NCI-H345 (cell line): ENCODE measurements at places on chromosomes 2 and 18.
A peak's percentile ranks its signal among the peaks of the same experiment; 100 is the strongest.

DNA sequence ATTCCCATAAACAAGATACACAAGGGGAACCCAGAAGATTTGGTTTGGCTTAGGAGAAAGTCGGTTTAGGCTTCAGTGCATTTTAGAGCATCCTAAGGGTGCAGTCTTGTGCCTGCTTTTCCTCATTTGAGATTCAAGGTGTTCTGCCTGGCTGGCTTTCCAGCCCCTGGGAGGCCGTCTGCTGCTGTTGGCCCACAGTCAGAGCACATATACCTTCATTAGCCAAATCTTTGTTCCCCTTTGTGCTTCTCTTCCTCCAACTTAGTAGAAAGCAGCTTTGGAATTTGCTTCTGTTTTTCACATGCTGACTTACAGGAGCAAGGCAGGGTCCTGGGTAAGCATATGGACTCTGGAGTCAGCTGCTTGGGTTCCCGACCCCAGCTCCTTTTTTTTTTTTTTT lies 477.1 kb upstream of the TCF4 start:
- DNase-seq: no peak

DNA sequence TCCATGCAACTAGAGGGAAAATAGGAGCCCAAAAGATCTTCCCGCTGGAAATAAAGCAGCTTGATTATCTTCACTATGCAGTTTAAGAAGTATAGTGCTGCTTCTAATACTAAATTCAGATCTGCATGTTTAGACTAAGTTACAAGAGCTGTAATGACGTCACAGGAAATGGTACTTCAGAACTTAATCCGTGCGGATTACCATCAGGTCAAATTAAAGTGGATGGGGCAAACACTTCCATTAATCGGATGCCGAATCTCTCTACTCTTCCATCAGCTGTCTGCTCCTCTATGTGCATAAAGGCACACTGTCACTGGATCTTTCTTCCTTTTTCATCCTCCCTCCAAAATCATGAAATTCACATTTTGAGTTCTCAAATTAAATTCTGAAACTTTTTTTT lies 52.6 kb downstream of the TRAPPC12 start:
- DNase-seq: no peak

- peak; percentile 13 for DNase-seq
These were observed 973.8 kb upstream of the CELF4 start for GRCh38 chr18:38539371-38539770.

DNA sequence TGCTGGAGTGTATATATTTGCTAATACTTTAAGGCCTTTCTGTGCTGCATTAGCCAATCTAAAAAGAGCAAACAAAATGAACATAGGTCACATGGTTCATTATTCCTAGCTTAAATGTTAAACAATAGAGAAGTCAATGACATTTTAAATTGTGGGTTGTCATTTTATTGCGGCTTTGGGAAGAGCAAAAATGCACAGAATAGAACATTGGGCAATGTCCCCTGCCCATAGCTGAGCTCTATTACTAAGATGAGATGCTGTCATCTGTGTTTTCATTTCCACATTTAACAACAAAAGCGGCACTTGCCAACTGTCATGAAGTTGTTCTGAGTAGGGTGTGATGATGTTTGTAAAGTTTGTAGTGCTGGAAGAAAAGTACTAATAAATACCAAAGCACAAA lies 3.2 kb upstream of the VAPA start:
- no peak for DNase-seq
